ENCODE measurements at places on chromosomes 7 and 10.

DNA sequence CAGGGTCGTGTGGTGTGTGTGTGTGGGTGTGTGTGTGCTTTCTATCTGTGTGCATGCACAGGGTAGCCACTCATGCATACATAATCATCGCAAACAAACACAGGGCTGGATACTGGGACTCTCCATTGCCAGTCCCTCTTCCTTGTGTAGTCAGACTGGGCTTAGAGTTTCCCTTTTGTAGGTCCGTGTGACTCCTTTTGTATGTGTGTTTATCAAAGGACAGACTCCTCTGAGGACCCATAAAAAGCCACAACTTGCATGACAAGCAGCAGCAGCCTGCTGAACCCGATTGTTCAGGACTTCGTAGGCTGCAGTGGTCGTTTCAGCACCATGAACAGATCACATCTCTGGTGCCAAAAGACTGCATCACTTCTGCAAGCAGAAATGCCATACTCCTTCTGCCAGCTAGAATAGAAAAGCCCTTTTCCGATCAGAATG, 895 bp downstream of the VSTM2A start:
- DNase-seq: no peak

DNA sequence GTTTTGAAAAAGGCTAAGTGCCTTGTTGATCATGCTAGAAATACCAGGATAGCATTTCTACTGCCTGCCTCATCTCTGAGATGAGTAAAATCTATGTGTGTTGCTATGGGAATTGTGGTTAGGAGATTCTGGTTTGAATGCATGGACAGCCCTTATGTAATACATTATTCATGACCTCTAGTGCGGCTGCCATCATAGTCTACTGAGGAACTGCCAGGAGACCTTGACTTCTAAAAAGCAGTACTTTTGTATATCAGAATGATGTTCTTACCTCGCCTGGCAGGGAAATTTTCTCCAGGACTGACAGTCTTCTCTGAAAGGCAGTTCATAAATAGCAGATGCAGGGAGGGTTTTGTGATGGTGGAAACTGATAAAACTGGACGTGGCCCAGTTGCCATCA, 248.5 kb downstream of the NSUN6 start:
- DNase-seq: no peak

- DNase-seq: no peak
Observed at GRCh38 chr10:96720422-96721206, at the start of gene PIK3AP1. PIK3AP1 (minus strand) TSS chr10:96720514; CDS start chr10:96720394, 120 bp downstream.

DNA sequence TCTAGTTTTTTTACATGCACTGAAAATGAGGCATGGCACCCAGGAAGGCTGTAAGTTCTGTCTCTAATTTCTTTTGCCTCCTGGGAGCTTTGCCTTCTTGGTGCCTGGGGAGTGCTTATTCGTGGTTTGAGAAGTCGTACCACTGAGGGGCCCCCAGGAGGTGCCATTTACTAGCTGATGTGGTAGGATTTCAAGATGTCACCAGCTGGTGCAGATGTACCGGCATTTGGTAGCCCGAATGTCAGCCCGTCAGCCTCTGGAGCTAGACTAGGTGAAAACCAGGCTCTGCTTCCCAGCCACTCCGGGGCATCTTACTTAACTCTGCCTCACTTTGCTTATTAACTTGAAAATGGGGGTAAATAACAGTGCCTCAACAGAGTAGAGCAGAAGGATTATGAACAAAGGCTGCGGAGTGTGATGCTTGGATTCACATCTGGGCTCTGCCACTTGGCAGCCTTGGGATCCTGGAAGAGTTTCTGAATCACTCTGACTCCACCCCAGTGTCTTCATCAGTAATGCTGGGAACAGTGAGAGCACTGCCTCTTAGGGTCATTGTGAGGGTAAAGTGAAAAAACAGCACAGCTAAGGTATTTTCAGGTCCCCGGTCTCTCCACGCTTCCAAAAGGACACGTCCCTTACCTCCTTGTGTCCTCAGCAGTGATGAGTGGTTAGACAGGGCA, 31.4 kb upstream of the BTBD16 start:
- DNase-seq: no peak

- no peak for DNase-seq
Observed at GRCh38 chr7:44109991-44110390, 5.8 kb downstream of the AEBP1 start.

DNA sequence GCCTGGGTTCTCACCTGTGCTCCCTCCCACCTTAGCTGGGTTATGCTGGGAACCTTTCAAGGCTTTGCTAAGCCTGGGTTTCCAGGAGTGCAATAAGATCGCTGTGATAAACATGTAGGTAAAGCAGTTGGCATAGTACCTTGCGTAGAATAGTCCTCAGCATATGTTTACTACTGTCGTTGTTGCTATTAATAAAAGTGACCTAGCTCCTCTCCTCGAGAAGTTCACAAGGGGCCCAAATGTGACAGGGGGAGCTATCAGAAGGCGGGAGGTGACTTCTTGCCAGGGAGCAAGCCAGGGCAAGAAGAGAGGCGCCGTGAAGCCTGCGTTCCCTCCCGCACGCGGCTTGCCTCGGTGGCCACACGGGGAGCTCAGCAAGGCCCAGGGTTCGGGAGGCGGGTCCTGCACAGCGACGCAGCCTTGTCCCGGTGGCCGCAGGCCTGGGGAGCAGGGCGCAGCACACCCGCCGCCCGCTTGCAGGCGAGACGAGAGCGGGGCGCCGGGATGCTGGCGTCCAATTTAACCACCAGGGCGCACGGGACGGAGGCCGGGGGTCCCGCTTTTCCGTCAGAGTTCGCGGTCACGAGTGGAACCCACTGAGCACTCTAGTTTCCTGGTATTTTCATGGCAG, 106.2 kb downstream of the SNX10 start:
- no peak for DNase-seq

- DNase-seq: no peak
Observed at GRCh38 chr10:6578251-6578771, 1.8 kb downstream of the PRKCQ start.

DNA sequence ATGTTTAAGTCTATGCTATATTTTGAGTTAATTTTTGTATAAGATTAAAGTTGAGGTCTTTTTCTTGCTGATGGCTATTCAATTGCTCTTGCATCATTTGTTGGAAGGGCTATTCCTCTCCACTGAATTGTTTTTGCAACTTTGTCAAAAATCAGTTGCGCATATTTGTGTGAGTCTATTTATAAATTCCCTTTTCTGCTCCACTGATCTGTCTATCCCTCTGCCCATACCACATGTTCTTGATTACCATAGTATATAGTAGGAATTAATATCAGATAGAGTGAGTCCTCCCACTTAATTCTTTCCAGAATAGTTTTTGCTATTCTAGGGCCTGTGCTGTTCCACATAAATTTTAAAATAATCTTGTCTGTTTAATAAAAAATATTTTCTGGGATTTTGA, 152.4 kb upstream of the ADCY1 start:
- no peak for DNase-seq

- no peak for DNase-seq
Observed at GRCh38 chr10:35501923-35502322, 103.2 kb upstream of the GJD4 start.

GRCh38 chr7:34747867-34748727, 90.1 kb downstream of the NPSR1 start:
- no peak for DNase-seq

DNA sequence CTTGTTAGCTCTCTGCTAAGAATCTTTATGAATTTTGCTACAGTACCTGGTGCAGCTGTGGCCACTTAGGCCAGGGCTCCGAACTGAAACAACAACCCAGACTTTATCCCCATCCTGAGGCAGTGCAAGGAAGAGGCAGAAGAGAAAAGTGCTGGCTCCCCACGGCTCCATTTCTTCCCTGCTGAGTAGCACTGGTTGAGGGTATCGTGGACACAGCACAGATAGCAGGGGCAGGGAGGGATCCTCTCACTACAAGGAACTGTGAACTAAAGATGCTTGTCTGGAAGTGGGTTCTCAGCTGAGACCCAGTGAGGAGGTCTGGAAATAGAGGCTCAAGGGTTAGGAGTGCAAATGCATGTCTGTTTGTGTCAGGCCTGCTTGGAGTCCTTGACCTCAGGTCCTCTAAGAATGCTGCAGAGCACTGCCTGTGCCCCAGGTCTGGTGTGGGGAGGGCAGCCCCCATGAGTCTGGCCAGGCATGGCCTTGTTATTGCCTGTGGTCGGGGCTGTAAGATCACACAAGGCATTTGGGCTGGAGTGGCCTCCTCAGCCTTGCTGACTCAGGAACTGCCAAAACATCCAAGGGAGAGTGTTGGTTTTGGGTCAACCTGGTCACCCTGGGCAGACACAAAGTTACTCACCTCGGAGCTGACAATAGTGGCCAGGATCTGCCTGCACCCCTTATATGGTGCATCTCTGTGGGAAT, 58.1 kb downstream of the DMBT1 start:
- no peak for DNase-seq

- no peak for DNase-seq
Observed at GRCh38 chr10:98396096-98397063, 18.6 kb downstream of the PYROXD2 start.

DNA sequence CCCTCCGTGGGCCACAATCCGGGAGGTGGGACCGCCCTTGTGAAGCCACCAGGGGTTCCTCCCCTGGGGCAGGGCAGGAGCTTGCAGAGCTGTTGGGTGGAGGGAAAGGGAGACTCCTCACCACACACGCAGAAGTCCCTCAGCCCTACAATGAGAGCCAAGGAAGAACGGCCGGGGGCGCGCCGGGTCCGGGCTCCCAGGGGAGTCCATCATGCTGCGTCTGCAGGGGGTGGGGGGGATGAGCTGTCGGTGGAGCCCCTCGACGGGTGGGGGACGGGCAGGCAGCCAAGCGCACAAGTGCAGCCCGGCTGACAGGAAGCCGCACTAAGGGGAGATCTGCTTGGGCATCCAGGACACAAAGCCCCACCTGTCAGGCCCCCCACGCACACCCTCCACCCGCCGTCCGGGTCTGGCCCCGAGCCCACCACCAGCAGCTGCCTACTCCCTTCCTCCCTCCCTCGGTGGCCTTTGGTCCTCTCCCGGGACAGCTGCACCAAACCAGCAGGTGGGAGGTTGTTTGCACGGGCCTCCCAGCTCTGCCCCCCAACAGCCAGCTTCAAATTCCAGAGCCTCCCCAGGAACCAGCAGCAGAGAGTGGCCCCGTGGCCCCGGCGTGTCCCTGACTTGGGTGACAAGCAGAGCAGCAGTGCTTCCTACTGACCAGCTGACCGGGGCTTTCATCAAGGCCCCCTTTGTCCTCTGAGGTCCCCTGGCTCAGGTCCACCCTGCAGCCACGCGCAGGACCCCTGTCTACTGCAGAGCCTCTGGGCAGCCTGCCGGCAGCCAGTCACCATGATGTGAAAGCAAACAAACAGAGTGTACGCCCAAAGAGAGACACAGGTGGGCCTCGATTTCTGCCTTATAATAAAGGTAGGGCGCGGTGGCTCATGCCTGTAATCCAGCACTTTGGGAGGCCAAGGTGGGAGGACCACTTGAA, 50.3 kb downstream of the HIP1 start:
- DNase-seq: no peak

- DNase-seq: no peak
Observed at GRCh38 chr7:47932016-47932415, 16.2 kb downstream of the PKD1L1 start.

GRCh38 chr7:26629696-26630095, 234.7 kb downstream of the SKAP2 start:
- DNase-seq: no peak

GRCh38 chr7:8136051-8136730, 125.8 kb downstream of the ICA1 start:
- no peak for DNase-seq

- no peak for DNase-seq
Observed at GRCh38 chr7:131170440-131171271, 157.0 kb upstream of the MKLN1 start.

- no peak for DNase-seq
Observed at GRCh38 chr10:67912331-67912946, 28.0 kb downstream of the SIRT1 start.

DNA sequence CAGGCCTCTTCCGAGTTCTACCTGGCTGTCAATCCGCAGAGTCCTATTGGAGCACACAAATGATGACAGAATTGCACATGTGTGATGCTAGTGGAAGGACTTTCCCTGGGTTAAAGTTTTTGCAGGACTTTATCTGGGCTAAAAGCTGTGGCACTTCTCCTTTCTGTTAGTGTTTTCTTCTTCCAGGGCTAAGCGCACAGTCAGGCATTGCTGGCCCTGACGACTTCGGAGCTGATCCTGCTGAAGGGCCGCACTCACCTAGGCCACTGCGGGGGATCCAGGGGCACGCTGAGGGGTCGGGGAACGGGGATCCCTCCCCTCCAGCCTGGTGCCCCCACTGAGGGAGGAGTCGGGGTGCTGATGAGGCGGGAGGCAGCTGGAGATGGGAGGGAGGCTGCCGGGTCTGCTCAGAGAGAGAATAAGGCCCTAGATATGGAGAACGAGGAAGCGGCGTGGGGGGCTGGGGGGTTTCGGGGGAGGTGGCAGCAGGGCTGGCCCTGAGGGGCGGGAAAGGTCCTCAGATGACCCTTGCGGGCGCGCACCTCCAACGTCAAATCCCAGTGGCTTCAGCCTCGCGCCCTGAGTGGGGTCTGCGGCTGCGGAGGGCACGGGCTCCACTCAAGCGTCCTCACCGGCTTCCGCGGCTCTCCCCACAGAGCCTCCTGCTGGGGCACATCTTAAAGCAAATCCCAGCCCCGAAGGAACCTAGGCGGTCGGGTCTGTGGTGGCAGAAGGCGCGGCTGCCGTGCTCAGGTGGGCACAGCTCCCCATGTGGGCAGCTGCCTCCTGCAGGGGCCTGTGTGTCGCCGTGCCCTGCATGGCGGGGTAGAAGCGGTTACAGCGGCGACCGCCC, 30.9 kb downstream of the AGR3 start:
- no peak for DNase-seq

DNA sequence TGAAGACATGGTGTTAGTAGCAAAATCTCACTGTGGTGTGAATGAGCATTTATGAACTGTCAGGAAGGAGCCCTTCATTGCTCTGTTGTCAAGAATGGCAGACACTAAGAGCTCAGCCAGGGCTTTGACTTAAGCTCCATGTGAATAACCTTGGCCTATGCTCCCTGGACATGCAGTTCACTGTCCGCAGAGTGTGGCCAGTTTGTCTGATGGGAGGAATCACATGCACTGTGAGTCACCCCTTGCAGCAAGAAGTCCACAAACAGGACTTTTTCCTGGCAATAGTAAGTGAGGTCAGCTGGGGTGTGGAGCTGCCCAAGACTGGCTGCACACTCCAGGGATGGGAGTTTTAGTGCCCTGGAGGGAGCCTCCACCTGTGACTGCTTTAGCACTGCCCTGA, 49.5 kb downstream of the ZNF37A start:
- no peak for DNase-seq

DNA sequence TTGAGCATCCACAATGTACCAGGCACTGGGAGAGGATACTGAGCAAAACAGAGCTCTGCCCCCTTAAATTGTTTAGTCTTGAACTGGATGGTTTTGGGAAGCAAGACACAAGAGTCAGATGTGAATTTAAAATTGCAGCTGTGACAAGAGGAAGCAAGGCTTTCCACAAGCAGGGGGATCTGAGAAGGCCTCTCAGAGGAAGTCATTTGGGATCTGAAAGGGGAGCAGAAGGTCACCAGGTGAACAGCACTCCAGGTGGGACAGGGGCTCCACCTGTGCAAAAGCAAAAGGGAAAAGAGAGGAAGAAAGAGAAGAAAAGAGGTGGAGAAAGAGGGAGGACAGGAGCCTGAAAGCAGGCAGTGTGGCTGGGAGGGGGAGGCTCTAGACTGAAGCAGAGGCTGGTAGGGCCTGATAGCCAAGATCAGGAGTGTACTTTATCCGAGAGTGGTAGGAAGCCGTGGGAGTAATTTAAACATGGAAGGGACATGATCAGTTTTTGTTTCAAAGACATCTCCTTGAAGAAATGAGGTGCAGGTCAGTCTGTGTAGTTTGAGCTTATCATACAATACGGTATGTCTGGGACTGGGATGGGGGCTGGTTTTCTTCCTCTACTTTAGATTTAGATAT, 76.1 kb upstream of the DUSP5 start:
- no peak for DNase-seq

- no peak for DNase-seq
Observed at GRCh38 chr10:64376167-64376566, 855.0 kb downstream of the REEP3 start.

- DNase-seq: no peak
Observed at GRCh38 chr10:95861386-95861785, 46.4 kb upstream of the CC2D2B start.

Measured in omental fat pad (tissue), 4 donors.